ENCODE measurements at places on chromosomes 6 and 20.

- no peak for DNase-seq
Observed at GRCh38 chr20:6671829-6672228, 95.7 kb upstream of the BMP2 start.

- peak; percentile 95 for DNase-seq
Observed at GRCh38 chr6:121334299-121335086, at the start of gene TBC1D32. TSS of gene TBC1D32 (minus strand) at chr6:121334480. CDS start at chr6:121334430, 50 bp downstream.

DNA sequence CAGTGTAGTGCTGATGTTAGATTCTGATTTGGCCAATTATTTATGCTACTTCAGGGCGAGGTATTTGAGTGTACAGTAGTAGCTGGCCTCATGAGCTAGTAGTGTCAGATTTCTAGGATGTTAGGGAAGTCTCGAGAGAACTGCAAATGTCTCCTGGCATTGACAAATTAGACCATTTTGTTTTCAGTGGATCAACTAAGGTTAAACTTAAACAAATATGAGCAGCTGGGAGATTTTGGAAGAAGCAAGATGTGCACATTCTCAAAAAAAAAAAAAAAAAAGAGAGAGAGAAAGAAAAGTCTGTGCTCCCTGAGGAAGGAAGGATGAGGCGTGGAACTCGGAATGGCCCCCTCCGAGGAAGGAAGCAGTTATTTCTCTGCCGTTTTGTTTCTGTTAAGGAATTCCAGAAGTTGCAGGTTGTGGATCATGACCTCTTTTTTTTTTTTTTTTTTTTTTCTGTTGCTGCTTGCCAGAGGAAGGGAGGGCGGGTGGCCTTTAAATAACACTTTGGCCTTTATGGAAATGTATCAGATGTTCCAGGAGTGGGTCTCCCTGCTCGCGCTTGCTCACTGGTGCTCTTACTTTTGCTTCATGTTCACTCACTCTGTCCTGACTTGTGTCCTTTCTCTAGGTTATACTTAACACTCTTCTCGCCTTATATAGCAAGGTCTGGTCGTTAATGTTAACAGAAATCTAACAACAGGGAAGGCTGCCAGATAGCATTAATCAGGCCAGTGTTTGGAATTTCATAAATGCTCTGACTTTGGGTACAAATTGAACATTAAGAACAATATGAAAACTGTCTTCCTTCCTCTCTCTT lies 124.4 kb downstream of the TCP11 start:
- no peak for DNase-seq

DNA sequence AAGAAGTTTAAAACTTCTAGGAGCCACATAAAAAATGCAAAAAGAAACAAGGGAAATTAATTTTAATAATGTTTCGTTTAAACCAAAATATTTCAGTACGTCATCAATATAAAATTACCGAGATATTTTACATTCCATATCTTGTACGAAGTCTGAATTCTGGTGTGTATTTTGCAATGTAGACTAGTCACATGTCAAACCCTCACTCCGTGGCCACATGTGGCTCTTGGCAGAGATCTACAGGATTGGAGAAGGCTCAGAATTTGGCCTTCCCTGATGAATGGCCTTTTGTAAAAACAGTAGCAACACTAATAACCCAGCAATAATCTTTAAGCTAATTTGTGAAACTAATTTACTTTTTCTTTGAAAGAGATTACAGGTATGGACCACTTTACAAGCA lies 217.1 kb downstream of the PRL start:
- no peak for DNase-seq

DNA sequence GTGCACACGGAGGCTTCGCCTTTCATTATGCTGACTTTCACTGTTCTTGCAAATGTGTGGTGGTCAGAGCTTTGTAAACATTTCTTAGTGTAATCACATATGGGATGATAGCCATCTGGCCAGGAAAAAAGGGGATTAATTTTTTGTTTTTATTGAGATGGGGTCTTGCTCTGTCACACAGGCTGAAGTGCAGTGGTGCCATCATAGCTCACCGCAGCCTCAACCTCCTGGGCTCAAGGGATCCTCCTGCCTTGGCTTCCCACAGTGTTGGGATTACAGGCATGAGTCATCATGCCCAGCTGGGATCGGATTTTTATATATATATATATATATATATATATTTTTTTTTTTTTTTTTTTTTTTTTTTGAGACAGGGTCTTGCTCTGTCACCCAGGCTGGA lies 11.0 kb upstream of the TIAM2 start:
- no peak for DNase-seq

- no peak for DNase-seq
Observed at GRCh38 chr20:58511861-58512260, 3.3 kb downstream of the APCDD1L start.

- no peak for DNase-seq
Observed at GRCh38 chr6:87660226-87660911, 41.7 kb downstream of the AKIRIN2 start.

DNA sequence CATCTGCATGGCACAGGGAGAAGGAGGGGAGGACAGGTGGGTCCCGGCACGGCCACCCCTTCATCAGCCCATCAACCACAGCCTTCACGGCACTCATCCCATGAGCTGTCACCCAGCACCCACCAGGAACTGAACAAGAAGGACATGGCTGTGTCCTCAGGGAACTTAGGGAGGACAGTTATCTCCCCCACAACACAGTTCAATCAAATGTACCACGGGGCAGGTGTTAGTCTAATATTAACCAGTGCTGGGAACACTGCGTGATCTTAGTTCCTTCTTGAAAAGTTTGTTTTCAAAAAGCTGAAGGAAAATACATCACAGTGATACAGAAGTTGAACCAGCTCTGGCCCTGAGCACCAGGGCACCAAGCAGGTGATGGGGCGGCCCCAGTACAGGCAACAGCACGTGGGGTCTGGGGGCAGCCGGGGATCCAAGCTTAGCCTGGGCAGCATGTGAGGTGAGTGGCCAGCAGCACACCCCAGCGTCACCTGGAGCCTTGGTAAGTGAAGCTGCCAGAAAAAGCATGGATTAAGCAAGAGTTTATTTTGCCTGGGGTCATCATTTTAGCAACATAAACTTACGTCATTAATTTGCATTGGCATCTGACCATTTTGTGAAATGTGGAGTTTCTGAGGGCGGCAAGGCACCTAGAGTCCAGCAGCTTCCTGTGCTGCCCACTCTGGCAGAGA lies 35.5 kb upstream of the AFDN start:
- no peak for DNase-seq

DNA sequence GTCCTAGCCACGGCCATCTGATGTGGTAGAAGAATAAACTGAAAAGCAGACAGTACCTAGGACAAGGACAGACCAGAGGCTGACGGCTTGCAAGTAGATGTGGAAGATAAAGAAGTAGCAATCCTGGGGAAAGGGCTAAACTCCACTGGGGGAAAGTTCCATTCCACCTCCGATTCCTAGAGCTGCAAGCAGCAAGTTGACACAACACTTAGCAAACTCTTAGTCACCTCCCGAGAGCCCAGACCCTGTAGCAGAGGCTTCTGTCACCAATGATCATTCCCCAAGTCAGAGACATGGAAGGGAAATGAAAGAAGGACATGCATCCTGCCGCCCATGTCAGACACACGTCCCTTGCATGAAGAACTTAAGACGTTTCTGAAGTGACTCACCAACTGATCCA lies 99.2 kb upstream of the RPS6KA2 start:
- no peak for DNase-seq

DNA sequence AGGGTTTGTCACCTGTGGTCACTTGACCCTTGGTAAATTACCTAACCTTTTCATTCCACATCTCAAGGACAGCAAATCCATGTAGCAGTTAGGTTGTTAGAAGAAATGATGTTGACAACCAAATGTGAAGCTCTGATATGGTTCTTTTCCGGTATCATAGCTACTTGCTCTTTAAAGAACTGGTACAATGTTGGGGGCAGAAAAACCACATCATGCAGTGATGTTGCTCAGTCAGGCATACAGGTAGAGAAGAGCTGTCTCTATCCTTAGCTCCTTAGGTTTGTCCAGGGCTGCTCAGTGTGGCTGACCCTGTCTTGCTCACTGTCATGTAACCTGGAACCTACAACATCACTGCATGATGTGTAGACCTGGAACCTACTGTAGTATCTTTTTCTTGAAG lies 135.5 kb downstream of the LRRC1 start:
- DNase-seq = no peak

DNA sequence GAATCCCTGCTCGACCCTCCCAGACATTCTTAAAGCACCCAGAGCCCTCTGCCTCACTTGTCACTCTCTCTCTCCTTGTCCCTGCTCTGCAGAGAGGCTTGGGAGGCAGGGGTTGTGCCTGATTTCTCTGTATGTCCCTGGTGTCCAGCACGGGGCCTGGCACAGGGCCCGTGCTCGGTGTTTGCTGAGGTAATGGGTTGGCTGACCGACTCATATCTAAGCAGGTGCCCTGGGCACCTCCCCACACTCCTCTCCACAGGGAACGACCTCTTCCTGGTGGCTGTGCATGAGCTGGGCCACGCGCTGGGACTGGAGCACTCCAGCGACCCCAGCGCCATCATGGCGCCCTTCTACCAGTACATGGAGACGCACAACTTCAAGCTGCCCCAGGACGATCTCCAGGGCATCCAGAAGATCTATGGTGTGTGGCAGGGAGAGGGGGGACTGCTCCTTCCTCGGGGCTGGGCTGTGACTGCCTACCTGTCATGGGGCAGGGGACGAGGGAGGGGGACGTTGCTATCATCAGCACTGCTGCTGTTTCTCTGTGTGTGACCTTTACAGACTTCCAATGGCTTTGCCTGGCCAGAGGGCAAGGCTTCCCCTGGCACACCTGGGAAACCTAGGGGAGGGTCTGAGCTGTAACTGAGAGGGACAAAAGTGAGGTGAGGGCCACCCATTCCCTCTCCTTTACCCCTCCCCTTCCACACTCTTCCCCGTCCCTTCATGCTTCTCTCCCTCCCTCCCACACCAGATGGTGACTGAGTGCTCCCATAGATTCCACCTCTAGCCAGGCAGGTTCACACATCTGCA lies 14.2 kb downstream of the MMP24OS start:
- DNase-seq = no peak

DNA sequence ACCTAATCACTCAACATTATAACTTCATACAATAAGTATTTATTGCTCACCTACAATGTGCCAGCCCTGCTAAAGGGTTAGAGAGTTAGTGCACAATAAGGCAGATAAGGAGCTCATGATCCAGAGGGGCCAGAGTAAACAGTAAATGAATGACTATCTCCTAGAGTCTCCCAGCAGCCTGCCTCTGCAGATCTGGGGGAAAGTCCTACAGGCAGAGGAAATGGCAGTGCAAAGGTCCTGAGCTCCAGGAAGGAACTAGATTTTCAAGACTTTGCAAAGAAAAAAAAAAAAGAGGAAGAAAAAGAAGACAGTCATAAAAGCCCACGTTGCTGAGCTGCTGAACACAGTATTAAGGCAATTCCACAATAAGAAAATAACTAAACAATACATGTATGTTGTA lies 160.1 kb downstream of the SIM1 start:
- no peak for DNase-seq

DNA sequence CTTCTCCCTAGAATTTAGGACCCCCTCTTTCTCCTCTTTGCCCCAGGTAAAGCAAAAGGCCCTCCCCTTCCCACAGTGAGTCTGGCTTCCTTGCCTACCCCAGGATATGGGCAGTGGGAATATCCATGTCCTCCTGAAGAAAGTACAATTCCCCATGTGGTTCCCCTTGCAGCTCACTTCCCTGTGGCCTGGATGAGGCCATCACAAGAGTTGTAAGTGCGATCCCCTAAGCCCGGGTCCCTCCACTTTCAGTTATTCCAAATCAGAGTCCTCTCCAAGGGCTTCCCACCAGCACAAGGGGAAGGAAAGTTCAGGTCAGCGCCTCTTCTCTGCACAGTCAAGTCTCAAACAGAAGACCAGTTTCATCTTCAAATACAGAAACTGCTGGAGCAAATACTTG lies 10.2 kb upstream of the PTPN1 start:
- no peak for DNase-seq

DNA sequence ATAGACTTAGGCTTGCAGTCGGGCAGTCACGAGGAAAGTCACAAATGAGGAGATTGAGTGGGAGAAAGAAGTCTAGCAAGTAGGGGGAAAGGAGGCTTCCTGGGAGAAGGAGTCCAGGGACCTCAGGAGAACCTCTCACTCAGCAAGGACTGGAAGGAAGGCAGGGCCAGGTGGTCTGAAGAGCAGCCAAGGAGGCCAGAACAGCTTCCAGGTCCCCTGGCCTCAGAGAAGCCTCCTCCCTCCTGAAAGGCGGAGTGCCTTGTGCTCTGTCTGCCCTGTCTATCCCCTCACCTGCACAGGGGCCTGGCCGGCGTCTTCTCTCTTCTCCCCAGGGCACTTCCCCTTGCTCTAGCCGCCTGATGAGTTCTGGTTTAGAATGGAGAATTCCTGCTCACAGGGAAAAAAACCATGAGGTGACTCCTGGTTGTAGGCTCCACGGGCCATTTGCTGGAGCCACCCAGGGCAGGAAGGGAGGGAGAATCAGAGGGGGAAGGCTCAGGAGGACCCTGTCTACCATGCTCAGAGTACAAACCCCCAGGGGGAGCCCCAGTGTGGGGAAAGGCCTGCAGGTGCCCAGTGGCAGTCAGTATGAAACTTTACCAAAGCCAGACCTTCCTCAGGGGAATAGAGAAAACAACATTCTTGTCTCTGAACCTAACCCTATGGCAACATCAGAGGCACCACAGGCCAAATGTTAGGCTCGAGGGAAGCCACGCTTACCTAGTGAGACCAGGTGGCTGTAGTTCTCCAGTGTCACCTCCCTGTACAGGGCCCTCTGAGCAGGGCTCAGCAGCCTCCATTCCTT lies 11.2 kb downstream of the ZNF337 start:
- DNase-seq = no peak

GRCh38 chr20:51425347-51426106 lies 117.0 kb downstream of the NFATC2 start:
- no peak for DNase-seq

DNA sequence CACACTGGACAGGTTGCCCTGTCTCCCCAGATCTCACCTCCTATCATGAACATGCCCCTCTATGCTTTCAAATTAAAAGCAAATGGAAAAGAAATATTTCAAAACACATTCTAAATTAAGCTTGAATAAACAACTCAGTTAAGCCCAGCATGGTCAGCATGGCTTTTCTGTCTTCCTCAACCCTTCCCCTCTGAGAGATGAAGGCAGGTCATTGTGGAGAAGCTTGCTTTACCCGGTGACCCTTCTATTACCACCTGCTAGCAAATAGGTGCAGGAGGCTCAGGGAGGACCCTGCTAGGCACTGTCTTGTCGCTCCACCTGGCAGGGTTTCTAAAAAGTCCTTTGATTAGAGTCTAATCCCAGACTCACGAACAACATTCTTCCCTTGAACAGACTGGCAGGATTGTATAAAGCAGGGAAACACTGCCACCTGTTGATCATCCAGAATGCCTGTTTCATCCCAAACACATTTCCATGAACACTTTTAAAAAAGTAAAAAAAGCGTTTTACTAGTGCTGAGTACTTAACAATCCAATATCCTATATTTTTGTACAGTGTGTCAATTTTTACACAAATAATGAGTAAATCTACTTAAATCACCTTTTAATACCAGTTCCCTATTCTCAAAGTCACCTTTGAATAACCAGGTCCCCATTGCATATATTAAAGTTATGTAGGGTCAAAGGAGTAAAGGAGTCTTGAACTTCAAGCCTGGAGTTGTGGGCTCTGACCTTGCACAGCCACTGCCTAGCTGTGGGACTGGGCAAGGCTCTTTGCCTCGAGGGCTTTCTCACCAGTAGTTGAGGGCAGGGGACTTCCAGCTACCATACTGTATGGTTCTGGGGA lies 75.5 kb downstream of the GPR6 start:
- DNase-seq = peak; percentile 85
